ENCODE measurements at places on chromosomes 5 and 9. TPM values are rescaled to one million over a fixed set of nuclear protein-coding genes. Genes with fewer than 3 reads are reported as not detected.

Gene KIF24
- total RNA-seq, result 2.1 TPM

Gene WDR31
- total RNA-seq, result 2.0 TPM

Gene PTRH1
- total RNA-seq, result 10.4 TPM

Gene SPATA31A3
- total RNA-seq, result not detected

Gene IL33
- not detected for total RNA-seq

Gene PDE6A
- not detected for total RNA-seq

Gene SPAAR
- total RNA-seq, result not detected

Gene LMX1B
- not detected for total RNA-seq

Gene FAM153A
- total RNA-seq, result not detected

DNA sequence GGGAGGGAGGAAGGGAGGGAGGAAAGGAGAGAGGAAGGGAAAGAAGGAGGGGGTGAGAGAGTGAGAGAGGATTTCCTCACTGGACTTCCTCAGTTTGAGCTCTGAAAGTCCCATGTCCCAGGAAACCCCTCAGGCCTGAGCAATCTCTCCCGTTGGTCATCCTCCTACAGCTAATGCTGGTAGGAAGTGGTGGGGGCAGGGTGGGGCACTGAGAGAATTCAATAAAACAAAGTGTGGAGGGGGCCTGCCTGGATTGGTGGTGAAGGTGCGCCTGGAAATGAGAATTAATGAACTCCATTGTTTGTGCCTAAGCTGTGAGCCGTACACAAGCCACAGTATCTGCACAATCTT, 195.0 kb downstream of the RGS3 start:
- H3K27ac ChIP-seq, result no peak overlapping the region
- peaks cover 14% of the 10 kb centered on the region for H3K4me1 ChIP-seq
- no peak for DNase-seq
- no peaks in the 10 kb centered on the region for H3K27me3 ChIP-seq
- no peak overlapping the region for H3K4me3 ChIP-seq

GRCh38 chr5:77010243-77010642, 20.0 kb upstream of the AGGF1 start:
- H3K27me3 ChIP-seq, result peaks cover 6% of the 10 kb centered on the region
- H3K4me1 ChIP-seq, result no peaks in the 10 kb centered on the region
- H3K4me3 ChIP-seq, result no peak overlapping the region
- DNase-seq, result no peak
- no peaks in the 10 kb centered on the region for H3K36me3 ChIP-seq

DNA sequence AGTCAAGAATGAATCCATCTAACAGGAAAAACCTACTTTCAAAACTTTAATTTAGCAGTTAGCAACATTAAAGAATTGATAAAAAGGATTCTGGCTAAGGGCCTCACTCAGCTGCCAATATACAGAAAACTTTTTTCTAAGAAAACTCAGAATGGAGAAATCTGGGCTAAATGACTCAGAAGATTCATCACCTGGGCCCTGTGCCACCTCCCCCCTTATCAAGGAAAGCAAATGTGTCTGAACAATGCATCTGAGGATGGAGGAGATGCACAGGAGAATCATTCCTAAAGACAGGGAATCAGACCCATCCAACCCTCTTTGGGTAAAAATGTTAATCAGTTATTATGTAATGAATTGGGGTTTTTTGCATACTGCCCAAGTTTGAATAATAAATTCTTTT, 592.0 kb upstream of the DMAC1 start:
- DNase-seq, result no peak
- H3K36me3 ChIP-seq, result no peaks in the 10 kb centered on the region
- H3K4me1 ChIP-seq, result no peaks in the 10 kb centered on the region
- no peak overlapping the region for H3K4me3 ChIP-seq

GRCh38 chr5:178991190-178992145, 3.7 kb downstream of the GRM6 start:
- H3K27ac ChIP-seq, result no peak overlapping the region
- no peaks in the 10 kb centered on the region for H3K27me3 ChIP-seq
- peak; percentile 40 for DNase-seq
- H3K4me3 ChIP-seq, result no peak overlapping the region
- no peaks in the 10 kb centered on the region for H3K36me3 ChIP-seq
- no peaks in the 10 kb centered on the region for H3K4me1 ChIP-seq

DNA sequence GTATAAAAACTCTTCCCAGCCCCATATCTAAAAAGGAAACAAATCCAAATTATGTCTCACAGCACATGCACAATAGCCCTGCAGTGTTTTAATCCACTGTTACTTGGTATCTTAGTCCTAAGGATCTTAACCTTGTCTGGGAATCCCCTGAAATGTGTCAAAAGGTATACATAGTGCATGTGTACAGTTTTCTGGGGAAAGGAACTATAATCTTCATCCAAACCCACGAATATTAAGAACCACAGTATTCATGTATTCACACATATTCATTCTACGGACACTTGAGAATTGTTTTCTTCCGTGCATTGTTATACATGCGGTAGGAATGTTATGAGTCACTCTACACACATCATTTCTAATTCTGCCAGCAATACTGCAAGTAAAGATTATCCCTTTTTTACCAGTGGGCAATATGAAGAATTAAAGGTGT, 47.8 kb upstream of the SNX2 start:
- peaks cover 27% of the 10 kb centered on the region for H3K4me1 ChIP-seq
- H3K27ac ChIP-seq, result peak overlapping the region; percentile 18
- H3K36me3 ChIP-seq, result no peaks in the 10 kb centered on the region

DNA sequence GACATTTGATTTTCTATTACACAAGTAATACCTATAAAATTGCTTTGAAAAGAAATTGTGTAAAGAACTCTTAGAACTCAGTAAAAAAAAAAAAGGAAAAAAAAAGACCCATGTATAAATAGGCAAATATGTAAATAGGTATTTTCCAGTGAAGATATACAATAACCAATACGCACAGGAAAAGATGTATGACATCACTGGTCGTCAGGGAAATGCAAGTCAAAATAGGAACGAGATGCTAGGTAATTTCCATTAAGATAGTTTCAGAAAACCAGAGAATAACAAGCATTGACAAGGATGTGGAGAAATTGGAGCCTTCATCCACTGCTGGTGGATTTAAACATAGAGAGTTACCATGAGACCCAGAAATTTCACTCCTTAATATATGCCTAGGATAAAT, 708.8 kb downstream of the MTRR start:
- H3K27ac ChIP-seq, result no peak overlapping the region
- DNase-seq, result no peak
- no peak overlapping the region for H3K4me3 ChIP-seq
- no peaks in the 10 kb centered on the region for H3K4me1 ChIP-seq

DNA sequence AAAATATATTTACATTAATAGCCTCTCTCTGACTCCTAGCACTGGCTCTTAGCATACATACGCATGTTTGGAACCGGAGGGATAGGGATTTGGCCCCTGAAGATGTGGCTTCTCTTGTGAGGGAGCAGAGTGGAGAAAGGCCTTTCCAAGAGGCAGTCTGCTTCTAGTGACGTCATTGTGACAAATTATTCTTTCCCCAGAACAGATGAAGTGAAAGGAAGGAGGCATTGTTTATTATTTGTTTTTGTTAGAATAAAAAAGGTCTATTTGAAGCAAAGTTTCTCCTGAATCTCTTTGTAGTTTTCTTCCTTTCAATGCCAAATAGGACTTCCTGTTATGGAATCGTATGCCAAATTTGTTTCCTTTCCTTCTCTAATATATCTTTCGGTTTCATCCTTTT, 361.6 kb downstream of the ICE1 start:
- H3K36me3 ChIP-seq, result no peaks in the 10 kb centered on the region
- H3K27me3 ChIP-seq, result no peaks in the 10 kb centered on the region

DNA sequence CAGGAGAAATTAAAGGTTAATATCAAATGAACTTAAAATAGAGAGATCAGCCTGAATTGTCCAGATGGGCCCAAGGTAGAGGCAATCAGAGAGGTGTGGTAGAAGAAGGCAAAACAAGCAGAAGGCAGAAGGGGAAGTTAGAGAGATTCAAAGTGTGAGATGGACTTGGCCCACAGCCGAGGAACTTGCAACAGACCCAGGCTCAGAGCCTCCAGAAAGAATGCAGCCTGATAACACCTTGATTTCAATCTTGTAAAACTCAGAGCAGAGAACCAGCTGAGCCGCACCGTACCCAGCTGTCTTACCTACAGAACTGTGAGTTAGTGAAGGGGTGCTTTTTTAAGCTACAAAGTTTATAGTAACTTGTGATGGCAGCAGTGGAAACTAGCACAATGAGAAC, 190.9 kb downstream of the RFK start:
- no peak overlapping the region for H3K4me3 ChIP-seq
- no peak overlapping the region for H3K27ac ChIP-seq

DNA sequence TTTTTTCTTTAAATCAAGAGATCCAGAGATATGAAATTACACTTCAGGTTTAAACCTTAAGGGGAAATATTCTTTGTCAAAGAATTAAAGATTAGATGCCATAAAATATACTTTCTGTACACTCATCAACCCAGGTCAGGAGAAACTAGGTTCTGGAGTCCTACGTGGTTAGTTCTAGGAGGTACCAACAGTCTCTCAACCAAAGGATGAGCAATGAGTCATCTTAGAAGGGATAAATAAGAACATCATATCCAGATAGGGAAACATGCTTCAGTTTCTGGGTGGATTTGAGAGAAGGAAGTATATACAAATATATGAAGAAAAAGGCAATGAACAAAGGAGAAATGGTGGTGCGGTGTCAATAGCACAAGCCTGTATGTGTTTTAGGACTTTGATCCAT, 98.2 kb downstream of the CSNK1G3 start:
- no peak for DNase-seq
- no peaks in the 10 kb centered on the region for H3K27me3 ChIP-seq
- H3K4me3 ChIP-seq, result no peak overlapping the region
- no peaks in the 10 kb centered on the region for H3K4me1 ChIP-seq
- peaks cover 13% of the 10 kb centered on the region for H3K36me3 ChIP-seq

DNA sequence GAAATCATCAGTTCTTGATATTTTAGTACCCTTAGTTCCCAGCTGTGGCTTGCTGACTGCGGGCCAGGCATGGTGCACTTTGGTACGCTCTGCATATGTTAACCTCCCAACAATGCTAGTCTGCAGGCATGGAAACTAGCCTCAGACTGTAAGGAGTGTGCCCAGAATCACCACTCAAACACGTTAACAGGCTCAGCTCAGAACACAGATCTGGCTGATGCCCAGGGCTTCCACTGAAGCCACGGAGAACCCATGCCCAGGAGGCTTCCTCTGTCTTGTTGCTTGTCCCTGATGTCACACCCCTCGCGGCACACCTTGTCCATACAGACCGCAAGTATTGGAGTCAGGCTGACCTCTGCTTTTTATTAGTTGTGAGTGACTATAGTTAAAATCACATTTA, 187.2 kb upstream of the OTULINL start:
- peaks cover 78% of the 10 kb centered on the region for H3K36me3 ChIP-seq
- H3K4me3 ChIP-seq, result no peak overlapping the region
- H3K27me3 ChIP-seq, result no peaks in the 10 kb centered on the region
- peaks cover 2% of the 10 kb centered on the region for H3K4me1 ChIP-seq
- DNase-seq, result no peak
- no peak overlapping the region for H3K27ac ChIP-seq

DNA sequence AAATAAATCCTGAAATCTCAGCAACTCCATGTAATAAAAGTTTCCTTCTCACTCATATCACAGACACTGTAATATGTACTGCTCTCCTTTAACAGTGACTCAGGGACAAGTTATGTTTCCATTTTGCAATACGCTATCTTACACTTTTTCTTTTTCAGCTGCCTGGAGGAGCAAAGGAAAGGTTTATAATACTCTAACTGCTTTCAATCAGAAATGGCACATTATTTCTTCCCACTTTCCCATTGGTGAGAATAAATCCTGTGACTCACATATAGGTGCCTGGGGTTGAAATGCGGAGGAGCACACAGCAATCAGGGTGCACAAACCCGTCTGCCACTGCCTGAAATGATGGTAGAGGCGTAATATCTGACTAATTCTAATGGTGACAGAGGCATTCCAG, 186.6 kb downstream of the HINT1 start:
- H3K27ac ChIP-seq, result no peak overlapping the region
- no peaks in the 10 kb centered on the region for H3K36me3 ChIP-seq
- H3K27me3 ChIP-seq, result 0 out of 2 replicates have a peak, but pooled peaks cover 9% of the 10 kb centered on the region
- no peaks in the 10 kb centered on the region for H3K4me1 ChIP-seq
- DNase-seq, result no peak

- no peak for DNase-seq
- no peak overlapping the region for H3K4me3 ChIP-seq
- H3K27me3 ChIP-seq, result no peaks in the 10 kb centered on the region
- H3K4me1 ChIP-seq, result no peaks in the 10 kb centered on the region
- no peak overlapping the region for H3K27ac ChIP-seq
Observed at GRCh38 chr9:124373386-124373785, 41.9 kb downstream of the PSMB7 start.

- H3K4me3 ChIP-seq, result no peak overlapping the region
- H3K27me3 ChIP-seq, result no peaks in the 10 kb centered on the region
- peaks cover 19% of the 10 kb centered on the region for H3K4me1 ChIP-seq
- H3K27ac ChIP-seq, result no peak overlapping the region
- no peak for DNase-seq
Observed at GRCh38 chr9:87109231-87109631, 161.9 kb upstream of the GAS1 start.

- no peak overlapping the region for H3K4me3 ChIP-seq
- H3K36me3 ChIP-seq, result no peaks in the 10 kb centered on the region
- peaks cover 6% of the 10 kb centered on the region for H3K4me1 ChIP-seq
- H3K27ac ChIP-seq, result no peak overlapping the region
- peak; percentile 23 for DNase-seq
Observed at GRCh38 chr9:89592963-89593726, 11.7 kb upstream of the GADD45G start.

DNA sequence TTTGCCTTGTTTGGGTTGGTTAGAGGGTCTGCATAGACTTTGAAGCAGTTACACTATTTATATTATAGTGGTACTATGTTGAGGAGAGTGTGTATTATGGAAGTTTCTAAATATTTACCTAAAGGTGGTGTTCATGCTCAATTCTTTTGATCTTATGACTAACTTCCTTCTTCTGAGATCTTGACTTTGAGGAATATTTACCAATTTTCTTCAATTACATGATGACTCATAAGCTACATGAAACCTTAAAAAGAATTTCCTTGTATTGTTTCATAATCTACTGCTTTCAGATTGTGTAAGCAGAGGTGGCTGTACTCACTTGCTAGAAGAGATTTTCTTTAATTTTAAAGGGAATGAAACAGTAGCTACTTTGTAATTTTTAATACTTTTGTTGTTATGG, 276.1 kb downstream of the TAF11L14 start:
- H3K27me3 ChIP-seq, result 0 out of 2 replicates have a peak, but pooled peaks cover 3% of the 10 kb centered on the region
- no peaks in the 10 kb centered on the region for H3K36me3 ChIP-seq
- H3K4me3 ChIP-seq, result no peak overlapping the region
- H3K27ac ChIP-seq, result no peak overlapping the region
- DNase-seq, result peak; percentile 6
- H3K4me1 ChIP-seq, result no peaks in the 10 kb centered on the region

- H3K36me3 ChIP-seq, result no peaks in the 10 kb centered on the region
- H3K27me3 ChIP-seq, result no peaks in the 10 kb centered on the region
- H3K4me1 ChIP-seq, result no peaks in the 10 kb centered on the region
- H3K4me3 ChIP-seq, result no peak overlapping the region
Observed at GRCh38 chr5:151496041-151496484, 48.7 kb downstream of the SLC36A1 start.

DNA sequence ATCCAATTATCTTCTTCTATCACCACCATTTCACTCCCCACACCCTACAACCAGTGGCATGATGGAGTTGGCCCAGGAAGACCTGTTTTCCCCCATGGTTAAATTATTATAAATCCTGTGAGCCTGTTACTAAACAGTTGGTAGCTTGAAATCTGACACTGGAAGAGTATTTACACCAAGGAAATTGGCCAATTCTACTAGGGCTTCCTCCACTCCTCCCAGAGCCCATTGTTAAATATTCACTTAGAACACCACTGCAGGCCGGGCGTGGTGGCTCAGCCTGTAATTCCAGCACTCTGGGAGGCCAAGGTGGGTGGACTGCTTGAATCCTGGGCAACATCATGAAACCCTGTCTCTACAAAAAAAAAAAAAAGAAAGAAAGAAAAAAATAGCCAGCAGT, 32.4 kb upstream of the CKS2 start:
- H3K36me3 ChIP-seq, result no peaks in the 10 kb centered on the region
- no peak overlapping the region for H3K27ac ChIP-seq
- H3K27me3 ChIP-seq, result no peaks in the 10 kb centered on the region
- DNase-seq, result no peak
- no peak overlapping the region for H3K4me3 ChIP-seq
